H9 (cell line): ENCODE measurements at places on chromosomes 7 and 10. TPM values are rescaled to one million over a fixed set of nuclear protein-coding genes. Genes with fewer than 3 reads are reported as not detected.

DNA sequence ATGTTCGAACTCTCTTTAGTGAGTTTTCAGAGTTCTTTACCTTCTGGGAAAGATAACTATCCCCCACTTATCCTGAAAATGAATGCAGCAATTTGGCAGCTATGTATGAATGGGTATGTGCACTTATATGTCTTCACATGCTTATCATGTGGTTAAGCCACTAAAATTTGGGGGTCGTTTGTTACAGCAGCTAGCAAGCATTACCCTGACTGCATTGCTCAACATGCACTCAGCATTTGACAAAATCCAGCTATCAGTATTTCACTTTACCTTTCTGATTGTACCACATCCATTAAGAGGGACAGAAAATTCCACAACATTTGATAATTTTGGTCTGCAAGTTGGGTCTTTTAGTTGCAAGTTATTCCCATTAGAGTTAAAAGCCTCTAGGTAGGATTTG, 9.7 kb downstream of the CUZD1 start:
- no peaks in the 10 kb centered on the region for H3K4me1 ChIP-seq
- DNase-seq = no peak
- H3K27ac ChIP-seq = no peak overlapping the region
- no peaks in the 10 kb centered on the region for H3K27me3 ChIP-seq
- peaks cover 56% of the 10 kb centered on the region for H3K36me3 ChIP-seq

- H3K27ac ChIP-seq = no peak overlapping the region
- H3K27me3 ChIP-seq = peaks cover 13% of the 10 kb centered on the region; the same call in 1 of the 2 replicates
- peaks cover 2% of the 10 kb centered on the region; the same call in 2 of the 3 replicates for H3K36me3 ChIP-seq
- no peaks in the 10 kb centered on the region for H3K4me1 ChIP-seq
- no peak for DNase-seq
Measured at GRCh38 chr10:69455006-69455763, 3.9 kb downstream of the TSPAN15 start.

DNA sequence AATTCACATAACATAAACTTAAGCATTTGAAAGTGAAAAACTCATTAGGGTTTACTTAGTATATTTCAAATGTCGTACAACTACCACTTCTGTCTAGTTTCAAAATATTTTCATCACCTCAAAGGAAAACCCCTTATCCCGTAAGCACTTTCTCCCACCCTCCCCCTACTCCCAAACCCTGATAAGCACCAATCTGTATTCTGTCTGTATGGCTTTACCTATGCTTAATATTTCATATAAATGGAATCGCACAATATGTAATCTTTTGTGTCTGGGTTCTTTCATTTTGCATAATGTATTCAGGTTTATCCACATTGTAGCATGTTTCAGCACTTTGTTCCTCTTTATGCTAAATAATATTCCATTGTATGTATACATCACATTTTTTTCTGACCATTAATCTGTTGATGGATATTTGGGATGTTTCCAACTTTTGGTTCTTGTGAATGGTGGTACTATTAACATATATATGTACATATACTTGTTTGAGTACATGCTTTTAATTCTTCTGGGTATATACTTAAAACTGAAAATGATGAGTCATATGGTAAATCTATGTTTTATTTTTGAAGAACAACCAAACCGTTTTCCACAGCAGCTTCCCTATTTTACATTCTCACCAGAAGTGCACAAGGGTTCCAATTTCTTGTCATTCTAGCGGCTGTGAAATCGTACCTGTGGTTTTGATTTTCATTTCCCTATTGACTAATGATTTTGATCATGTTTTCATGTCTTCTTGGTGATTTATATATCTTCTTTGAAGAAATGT, 6.2 kb upstream of the STARD3NL start:
- no peak overlapping the region for H3K27ac ChIP-seq
- no peaks in the 10 kb centered on the region for H3K4me1 ChIP-seq
- DNase-seq = no peak
- H3K36me3 ChIP-seq = no peaks in the 10 kb centered on the region; the same call in 2 of the 3 replicates
- H3K4me3 ChIP-seq = no peak overlapping the region

The IRF5 gene
- total RNA-seq = 0.70 and 0.74 TPM in 2 replicates

The EPDR1 gene
- 5.3 and 6.1 TPM in 2 replicates for total RNA-seq

The ATP6V0A4 gene
- 0.79 and 0.90 TPM in 2 replicates for total RNA-seq
